Fibroblast of skin of back (primary cell): ENCODE measurements at places on chromosomes 12 and 14.
A peak's percentile ranks its signal among the peaks of the same experiment; 100 is the strongest.

DNA sequence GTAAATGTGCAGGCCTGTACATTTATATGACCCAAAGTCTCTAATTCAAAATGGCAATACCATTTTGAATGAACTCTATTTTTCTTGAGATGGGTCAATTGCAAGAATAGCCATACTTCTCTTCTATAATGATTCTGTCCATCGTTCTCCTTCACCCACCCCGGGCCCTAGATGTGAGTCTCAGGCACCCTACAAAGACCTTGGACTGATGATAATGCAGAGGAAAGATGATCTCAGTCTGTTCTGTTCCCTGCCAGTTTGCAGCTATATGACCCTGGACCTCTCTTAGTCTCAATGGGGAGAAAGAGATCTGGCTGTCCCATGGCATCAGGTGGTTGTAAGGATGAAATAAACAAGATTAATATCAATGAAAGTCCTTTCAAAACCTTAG lies 30.1 kb downstream of the VCPKMT start:
- no peak for DNase-seq

DNA sequence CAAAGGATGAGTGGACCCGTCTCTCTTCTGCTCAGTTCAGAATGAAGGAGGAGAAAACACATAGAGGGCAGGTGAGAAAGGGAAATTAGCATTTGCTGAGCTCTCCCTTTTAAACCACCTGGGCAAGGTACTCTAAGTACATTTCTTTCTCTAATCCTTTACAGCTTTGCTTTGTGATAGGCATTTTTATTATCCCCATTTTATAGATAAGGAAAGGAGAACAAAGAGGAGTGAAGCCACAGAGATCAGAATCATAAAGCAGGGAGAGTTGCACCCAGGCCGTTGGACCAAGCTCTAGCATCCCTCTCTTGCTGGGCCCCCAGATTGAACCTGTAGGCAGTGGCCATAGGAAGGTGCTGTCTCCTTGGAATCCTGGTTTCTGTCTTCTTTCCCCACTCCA lies 47.0 kb downstream of the VCPKMT start:
- DNase-seq = no peak

DNA sequence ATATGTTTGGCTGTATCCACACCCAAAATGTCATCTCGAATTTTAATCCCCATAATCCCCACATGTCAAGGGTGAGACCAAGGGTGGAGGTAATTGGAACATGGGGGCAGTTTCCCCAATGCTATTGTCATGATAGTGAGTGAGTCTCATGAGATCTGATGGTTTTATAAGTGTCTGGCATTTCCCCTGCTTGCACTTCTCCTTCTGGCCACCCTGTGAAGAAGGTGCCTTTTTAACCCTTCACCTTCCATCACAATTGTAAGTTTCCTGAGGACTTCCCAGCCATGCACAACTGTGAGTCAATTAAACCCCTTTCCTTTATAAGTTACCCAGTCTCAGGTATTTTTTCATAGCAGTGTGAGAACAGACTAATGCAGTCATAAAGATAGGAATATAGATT lies 216.7 kb upstream of the SSTR1 start:
- DNase-seq = no peak

DNA sequence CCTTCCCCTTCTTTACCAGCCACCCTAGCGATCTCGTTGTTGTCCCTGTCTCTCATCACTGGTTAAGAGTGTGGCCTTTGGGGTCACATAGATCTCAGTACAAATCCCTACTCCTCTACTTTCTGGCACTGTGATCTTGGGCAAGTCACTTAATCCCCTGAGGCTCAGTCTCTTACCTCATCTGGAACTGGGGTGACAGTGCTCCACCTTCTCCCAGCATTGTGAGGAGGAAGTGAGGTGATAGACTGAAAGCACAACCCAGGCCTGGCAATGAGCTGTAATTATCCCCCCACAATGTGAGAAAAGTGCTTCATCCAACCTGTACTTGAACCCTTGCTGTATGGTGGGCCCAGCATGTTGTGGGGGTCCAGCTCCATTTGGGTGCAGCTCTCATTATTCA lies 48.0 kb downstream of the IRAK3 start:
- DNase-seq = no peak

GRCh38 chr14:51079085-51079484 lies 15.8 kb downstream of the TRIM9 start:
- DNase-seq = no peak

DNA sequence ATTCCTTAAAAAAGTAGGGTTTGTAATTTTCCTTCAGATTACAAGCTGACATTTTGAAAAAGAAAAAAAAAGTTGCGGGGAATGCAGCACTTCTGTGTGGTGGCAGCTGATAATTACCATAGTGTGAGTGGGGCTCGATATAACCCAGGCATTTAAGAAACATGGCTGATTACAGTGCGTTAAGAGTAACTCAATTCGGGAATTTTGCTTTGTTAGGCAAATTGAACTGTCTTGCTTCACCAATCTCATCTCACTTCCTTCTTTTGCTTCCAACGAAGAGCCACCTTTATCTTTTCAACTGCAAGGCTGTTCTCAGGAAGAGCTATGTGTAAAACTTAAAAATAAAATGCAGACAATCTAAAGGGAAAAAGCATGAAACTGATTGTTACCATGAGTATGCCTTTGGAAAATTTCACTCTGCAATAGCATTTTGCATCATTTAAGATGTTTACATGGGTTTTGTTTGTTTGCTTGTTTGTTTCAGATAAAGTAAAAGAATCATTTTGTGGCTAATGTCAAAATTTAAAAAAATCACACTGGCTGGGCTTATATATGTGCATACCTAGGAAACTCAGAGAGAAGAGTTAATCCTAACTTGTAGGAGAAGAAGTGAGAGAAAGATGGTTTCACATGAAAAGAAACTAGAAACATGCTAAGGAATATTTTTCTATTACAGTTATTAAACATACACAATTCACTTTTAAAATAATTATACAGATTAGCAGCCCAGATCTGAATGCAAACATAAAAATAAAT lies 295.9 kb upstream of the ATP2B1 start:
- DNase-seq = no peak

GRCh38 chr14:93184391-93185348 lies at the start of the genes LYSET and MOAP1:
Gene LYSET (plus strand): TSS chr14:93185317. CDS start chr14:93185406, 89 bp downstream.
Gene MOAP1 (minus strand): TSS chr14:93184897. CDS start chr14:93184242, 655 bp downstream.
- DNase-seq = peak; percentile 83

- no peak for DNase-seq
Observed at GRCh38 chr14:103540821-103541708, 12.1 kb downstream of the TRMT61A start.

GRCh38 chr12:12465522-12465921 lies 97.1 kb downstream of the DUSP16 start:
- no peak for DNase-seq

GRCh38 chr12:14576896-14577295 lies 9.2 kb upstream of the PLBD1 start:
- no peak for DNase-seq

DNA sequence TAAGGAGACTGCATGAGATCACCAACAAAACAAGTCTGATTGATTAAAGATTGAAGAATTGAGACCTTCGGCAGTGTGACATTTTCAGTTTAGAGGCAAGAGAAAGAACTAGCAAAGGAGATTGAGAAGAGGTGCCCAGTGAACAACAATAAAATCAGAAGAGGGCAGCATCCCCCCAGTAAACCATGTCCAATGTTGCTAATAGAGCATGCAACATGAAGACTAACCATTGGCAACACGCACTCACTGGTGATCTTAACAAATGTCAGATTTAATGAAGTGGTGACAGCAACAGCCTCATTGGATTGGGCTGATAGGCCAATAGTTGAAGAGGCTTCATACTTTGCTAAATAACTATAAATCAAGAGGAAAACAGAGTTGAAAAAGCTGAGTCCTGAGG lies 20.7 kb upstream of the TAS2R14 start:
- no peak for DNase-seq

DNA sequence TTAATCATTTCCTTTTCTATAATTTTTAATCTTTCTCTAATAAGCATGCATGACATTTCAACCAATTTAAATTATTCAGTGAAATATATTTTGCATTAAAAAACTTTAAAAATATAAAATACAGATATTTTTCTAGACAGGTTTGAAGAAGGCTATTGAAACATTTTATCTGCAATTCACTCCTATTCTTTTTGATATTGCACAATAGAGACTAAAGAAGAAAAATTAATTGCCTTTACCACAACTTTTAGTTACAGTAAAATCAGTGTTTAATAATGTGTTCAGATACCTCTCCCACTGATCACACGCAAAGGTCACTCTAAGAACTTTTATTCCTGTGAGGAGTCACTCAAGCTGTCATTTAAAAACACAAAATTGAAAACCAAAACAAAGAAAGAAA lies 1416.7 kb downstream of the FSCB start:
- DNase-seq = no peak

GRCh38 chr12:122593910-122594309 lies 66.9 kb downstream of the KNTC1 start:
- DNase-seq = no peak

GRCh38 chr12:1805441-1806081 lies 14.8 kb upstream of the LRTM2 start:
- no peak for DNase-seq

- no peak for DNase-seq
Observed at GRCh38 chr12:47114481-47114892, 34.7 kb upstream of the AMIGO2 start.

GRCh38 chr14:21521501-21521900 lies 4.6 kb downstream of the SALL2 start:
- peak; percentile 37 for DNase-seq

DNA sequence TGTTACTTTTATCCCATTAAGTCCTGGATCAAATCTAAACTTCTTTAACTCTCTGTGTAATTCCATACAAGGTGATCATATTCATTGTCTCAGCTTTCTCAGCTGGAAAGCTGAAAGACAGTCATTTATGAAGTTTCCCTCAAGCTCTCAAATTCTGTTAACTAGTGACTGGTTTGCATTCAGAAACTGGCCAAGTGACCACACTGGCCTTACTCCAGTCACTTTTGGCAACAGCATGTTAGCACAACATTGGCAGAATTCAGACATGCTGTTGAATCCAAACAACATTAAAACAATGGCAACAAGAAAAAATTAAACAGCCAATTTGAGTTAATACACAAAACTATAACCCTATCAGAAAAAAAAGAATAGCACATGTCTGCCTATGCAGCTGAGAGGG lies 343.3 kb downstream of the MDGA2 start:
- no peak for DNase-seq

GRCh38 chr12:64671681-64672080 lies 61.4 kb downstream of the RASSF3 start:
- no peak for DNase-seq

DNA sequence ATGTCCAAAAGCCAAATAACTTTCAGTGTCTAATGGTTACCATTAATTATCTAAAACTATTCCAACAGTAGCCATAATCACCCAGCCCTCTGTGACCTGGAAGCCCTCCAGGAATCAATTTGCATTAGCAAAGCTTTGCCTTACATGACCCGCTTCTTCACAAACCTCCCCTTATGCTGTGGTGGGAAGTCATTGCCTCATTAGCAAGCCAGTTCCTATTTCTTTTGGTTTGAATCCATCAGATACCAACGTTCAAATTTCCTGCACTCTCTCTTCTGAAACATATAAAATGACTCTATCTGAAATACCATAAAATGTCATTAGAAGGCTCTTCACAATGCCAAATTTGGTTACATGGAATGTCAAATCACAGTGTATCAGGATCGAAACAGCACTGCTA lies 268.3 kb upstream of the PRKD1 start:
- DNase-seq = peak; percentile 90

- DNase-seq = no peak
Observed at GRCh38 chr12:23895792-23896218, 53.7 kb downstream of the SOX5 start.

DNA sequence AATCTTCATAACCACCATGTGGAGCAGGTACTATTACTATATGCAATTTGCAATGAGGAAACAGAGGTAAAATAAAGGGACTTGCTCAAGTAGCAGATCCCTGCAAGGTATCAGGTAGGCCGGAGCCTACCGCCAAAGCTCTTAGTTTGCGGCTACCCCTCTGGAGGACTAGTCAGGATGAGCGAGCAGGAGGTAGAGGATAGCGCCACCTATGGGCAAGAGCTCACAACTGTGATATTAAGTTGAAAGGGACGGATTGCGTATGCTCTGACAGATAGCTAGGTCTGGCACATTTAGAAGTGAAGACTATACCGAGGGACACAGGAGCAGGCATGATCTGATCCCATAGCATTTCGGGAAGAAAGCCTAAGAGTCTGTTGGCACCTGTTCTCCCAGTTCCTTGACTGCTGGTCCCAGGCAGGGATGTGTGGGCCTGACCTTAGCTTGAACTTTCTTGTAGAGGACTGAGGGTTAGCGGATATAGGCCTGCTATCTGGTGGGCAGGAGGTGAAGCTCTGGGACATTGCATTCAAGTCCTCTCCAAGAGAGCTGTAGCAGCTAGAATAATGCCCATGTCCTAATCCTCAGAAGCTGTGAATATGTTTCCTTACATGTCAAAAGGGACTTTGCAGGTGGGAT lies 48.0 kb downstream of the SLC17A8 start:
- DNase-seq = peak; percentile 46

- no peak for DNase-seq
Observed at GRCh38 chr14:101834397-101834796, 72.9 kb downstream of the PPP2R5C start.

- peak; percentile 20 for DNase-seq
Observed at GRCh38 chr14:93970965-93971634, 5.3 kb downstream of the ASB2 start.

DNA sequence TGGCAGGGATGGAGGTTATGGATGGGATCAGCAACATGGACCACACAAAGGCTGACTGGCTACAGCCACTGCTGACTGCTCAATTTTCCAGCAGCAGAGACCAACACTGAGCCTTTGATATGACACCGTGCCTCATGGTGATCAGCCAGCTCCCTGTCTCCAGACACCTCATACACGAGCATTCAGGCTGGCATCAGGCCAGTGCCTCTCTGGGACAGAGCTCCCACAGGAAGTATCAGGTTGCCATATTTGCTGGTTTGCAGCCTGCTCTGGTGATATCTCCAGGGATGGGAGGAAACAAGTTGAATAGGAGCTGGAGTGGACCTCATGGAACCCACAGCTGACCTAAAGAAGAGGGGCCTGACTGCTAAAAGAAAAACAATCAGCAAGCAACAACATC lies 471.2 kb upstream of the ATXN7L3B start:
- DNase-seq = no peak

DNA sequence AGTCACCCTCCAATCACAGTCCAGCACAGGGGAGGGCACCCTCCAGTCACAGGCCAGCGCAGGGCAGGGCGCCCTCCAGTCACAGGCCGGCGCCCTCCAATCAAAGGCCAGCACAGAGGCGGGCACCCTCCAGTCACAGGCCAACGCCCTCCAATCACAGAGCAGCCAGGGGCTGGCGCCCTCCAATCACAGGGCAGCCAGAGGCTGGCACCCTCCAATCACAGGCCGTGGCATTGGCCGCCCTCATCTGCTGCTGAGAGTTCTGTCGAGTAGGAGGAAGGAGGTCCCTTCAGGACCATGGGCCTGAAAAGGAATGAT lies 26.6 kb downstream of the DDX51 start:
- DNase-seq = no peak

- no peak for DNase-seq
Observed at GRCh38 chr14:101207897-101208296, 304.4 kb upstream of the RTL1 start.

DNA sequence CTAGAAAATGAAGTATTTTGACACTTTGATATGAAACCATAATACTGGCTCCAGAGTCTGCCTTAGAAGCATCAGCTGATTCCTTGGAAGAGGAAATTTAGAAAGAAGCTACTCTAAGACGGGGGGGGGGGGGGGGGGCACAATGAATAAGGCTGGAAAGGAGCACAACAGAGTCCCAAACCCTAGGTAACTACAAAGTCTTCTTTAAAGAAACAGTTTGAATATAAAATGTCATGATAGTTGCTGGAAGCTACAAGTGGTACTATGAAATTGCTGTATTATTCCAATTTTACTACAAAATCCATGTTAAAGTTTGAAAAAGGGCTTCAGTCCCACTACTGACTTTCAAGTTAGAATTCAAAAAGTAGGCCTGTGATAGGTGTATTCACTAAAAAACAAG lies 31.6 kb downstream of the CDK17 start:
- no peak for DNase-seq
